ENCODE measurements at places on chromosomes 2 and 18.

DNA sequence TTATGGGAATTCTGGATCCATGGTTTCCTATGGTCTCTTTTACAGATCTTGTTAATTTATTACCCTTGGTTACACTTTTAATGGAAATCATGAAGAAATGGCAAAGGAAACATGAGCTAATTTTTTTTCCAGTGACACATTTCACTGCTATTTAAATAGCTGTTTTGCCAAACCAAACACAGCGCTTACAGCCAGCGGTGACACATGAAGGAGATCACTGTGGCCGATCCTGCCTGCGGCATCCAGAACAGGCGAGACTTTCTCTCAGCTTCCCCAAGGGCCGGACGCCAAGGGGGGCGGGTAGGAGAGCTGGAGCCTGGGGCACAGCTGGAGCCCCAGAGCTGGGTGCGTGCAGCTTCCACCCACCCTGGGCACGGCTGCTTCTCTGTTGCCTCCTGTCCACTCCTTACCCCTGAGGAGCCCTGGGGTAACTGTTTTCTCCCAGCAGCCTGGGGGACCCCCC, 81.4 kb upstream of the PKDCC start:
- no peak for DNase-seq

DNA sequence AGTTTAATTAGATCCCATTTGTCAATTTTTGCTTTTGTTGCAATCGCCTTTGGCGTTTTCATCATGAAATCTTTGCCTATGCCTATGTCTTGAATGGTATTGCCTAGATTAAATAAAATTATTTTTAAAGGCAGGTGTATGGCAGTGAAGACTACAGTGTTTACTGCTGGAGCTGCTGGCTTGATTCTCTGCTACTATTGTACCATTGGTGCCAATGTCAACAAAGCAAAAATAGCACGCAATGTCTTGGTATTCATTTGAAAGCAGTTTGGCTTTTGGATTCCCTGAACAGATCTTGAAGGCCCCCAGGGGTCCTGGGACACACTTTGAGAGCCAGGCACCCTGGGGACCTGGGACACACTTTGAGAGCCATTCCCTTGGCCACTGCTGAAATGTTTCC, 125.4 kb upstream of the ACKR3 start:
- DNase-seq = no peak

DNA sequence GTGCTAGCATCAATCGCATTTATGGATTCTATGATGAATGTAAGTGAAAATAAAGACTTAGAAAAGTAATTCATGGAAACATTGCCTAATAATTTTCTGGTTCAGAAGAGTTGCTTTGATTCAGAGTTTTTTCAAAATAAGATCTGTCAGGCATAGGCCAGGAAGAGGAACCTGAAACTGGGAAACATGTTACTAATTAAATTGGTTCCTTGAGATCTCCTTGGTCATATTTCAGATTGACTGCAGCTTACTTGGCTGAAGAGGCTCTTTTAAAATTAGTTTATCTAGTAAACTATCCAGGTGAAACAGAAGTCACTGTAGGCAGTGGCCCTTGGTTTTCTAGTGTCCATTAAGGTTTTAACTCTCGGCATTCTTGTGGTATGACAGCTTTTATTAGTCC, 27.4 kb downstream of the PPP1CB start:
- no peak for DNase-seq

DNA sequence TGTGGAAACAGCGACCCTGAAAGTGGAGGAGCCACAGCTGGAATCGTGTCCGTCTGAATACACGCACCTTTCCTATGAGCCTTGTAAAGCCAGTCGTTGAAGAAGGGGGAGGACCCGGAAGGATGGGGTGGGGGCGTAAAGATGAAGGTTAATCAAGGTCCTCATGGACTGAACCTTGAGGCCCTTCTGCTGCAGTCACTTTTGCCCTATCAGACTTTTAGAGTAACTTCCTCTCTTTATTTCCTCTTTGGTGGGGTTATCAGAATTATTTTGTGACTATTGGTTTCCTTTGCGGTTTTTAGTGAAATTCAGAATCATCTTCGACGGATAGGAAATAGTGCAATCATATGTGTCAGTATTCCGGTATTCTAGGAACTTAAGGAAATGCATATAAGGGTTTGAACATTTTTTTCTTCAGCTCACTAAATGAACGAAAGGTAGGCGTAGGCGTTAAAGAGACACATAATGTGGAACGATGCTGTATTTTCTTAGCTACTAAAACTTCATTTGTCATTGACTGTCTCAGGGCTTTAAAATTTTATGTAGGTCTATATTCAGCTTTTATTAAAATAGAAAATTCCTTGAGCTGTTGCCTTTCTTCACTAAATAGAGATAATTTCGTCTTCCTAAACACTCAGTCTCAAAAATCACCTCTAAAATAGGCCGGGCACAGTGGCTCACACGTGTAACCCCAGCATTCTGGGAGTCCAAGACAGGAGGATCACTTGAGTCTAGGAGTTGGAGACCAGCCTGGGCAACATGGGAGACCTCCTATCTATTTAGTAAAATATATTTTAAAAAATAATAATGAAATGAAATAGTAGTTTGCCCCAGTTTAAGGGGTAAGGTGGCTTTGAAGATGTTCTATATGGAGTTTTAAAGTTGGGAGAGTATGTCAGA, 1.4 kb upstream of the YES1 start:
- peak; percentile 16 for DNase-seq

- no peak for DNase-seq
Measured at GRCh38 chr18:59051470-59052165, 88.1 kb upstream of the SEC11C start.

DNA sequence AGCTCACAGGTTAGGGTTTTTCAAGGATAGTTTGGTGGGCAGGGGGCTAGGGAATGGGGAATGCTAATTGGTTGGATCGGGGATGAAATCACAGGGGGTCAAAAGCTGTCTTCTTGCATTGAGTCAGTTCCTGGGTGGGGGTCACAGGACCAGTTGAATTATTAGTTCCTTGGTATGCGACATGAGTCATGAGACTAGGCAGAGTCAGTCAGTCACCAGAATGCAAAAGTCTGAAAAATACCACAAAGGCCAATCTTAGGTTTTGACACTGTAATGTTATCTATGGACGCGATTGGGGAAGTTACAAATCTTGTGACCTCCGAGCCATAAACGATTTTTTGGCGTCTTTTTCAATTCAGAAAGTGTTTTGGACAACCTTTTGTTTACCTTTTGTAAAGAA, 101.2 kb downstream of the ZNF519 start:
- no peak for DNase-seq

GRCh38 chr18:23730857-23731256, 41.6 kb downstream of the LAMA3 start:
- DNase-seq = no peak

GRCh38 chr2:223989206-223989855, 32.1 kb downstream of the MRPL44 start:
- DNase-seq = no peak

DNA sequence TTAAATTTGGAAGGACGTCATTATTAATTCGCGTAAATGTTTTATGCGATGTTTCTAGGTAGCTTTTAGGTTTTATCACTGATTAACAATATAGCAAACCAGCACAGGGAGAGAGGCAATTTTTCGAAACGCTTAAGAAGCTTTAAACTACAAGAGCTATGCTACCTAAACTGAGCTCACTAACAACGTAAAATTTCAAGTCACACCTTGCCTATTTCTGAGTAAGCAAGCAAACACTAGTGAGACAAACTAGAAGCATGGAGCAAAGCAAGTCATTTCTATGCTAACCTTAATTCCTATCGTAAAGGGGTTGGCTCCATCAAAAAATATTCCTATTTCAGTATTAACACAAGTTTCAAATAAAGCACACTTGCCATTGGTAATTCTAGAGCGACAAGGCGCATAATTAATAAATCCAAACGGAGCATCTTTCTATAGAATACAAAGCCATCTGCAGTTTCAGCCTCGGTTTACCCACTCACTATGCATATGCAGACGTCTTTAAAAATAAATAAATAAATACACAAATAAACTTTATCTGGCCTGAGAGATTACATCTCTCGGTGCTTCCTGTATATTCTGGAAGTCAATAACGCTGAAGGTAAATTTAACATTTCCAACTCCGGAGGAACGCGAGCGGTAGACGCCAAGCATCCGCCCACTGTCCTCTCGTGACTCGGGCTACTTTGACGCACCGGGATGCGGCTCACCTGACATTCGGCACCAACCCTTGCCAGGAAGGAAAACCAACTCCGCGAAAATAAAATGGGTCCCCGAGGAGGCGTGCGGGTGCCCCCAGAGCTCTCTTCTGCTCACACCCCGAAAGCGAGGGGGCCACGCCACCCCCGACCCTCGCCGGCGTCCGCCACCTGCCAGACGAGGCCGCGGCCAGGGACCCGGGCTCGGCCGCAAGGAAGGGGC, 947 bp downstream of the ITSN2 start:
- no peak for DNase-seq

- DNase-seq = no peak
Measured at GRCh38 chr2:73981081-73982001, 3.4 kb upstream of the TET3 start.

- DNase-seq = no peak
Measured at GRCh38 chr2:29033172-29033571, 41.2 kb downstream of the PCARE start.

DNA sequence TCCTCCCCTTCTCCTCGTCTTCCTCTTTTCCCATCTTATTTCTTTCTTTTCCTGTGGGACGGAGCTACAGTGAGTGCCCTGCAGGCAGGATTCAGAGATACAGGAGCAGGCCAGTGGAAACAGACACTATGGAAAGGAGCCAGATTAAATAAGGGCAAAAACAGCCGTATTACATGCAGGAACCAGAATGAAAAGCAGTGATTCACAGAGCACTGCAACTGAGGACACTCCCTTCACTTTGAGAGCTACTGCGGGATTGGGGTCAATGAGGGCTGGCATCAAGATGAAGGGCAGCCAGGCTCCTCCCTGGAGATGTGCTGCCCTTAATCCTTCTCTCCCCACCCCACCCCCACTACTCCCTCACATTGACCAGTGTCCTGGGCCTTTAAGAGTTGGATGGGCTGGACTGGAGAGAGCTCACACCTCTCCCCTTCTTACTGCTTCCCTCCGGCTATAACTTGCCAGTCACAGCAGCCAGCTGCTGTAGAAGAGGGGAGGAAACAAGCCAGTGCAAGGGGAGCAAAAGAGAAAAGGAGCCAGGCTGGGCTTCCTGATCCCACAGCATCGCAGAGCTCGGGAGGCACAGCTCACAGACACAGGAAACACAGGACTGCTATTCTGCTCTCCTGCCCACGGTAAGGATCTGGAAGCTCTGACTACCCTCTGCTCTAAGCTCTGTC, at the start of gene PLCD4:
PLCD4 (plus strand) TSS at position 464 of the 680 bp plus-strand sequence. CDS start 7,841 bp downstream, outside the sequence.
- no peak for DNase-seq

GRCh38 chr18:48320639-48320945, 88.6 kb downstream of the ZBTB7C start:
- DNase-seq = no peak

- no peak for DNase-seq
Measured at GRCh38 chr2:110858135-110858725, 125.9 kb downstream of the ACOXL start.

- DNase-seq = no peak
Measured at GRCh38 chr2:197997083-197997541, 192.7 kb downstream of the PLCL1 start.

GRCh38 chr2:139369423-139370409, 589.5 kb upstream of the NXPH2 start:
- no peak for DNase-seq

DNA sequence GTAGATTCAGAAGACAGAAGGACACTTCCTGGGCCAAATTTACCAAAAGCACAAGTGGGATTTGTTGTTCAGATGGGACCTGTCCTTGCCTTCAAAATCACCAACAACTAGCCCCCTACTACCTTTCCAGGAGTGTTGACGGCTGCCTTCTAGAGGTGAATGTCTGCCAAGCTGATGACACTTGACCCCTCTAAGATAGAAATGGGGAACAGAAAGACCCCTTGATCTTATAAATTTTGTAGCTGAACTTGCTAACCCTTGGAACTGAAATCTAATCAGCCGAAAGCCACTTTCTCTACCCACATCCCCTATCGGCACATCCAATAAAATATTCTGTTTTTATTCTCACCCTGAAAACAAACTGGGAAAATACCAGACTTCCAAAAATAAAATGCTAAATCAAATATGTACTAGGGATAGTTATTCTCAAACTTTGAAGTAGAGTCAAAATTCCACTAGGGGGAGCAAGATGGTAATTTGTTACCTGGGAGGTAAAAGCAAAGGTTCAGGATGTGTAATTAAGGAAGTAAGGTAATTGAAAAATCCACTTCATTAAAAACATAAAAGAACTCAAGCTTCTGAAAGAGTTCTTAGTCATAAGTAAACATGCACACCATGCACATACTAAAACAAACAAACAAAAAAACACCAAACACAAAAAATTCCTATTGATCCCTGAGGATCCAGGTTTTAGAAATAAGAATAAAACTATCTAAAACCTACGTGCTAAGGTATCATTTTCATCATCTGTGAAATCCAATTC, 119.2 kb downstream of the ANKRD44 start:
- DNase-seq = no peak

DNA sequence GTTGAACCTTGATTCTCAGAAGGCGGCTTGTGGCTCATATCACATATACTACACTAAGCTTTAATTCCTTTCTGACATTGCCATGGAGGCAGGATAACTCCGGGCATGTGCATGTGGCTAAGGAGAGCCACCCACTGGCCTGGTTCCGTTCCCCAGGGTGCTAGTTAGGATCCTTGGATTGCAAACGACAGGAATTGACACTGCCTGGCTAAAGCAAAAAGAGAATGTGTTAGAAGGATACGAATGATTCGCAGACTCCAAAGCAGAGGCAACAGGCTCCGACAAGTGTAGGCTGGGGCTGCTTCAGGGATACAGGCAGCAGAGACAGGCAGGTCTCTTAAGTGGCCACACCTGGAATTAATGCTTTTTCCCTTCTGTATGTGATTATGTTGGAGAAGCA, 71.4 kb upstream of the LYPD6B start:
- DNase-seq = no peak

- DNase-seq = no peak
Measured at GRCh38 chr2:26442707-26443106, 35.2 kb downstream of the OTOF start.

- DNase-seq = no peak
Measured at GRCh38 chr2:25814681-25815080, 63.6 kb downstream of the ASXL2 start.

- DNase-seq = no peak
Measured at GRCh38 chr18:32612651-32613050, 142.0 kb upstream of the GAREM1 start.
